GM13976 (cell line): ENCODE measurements at places on chromosomes 3 and 15.
A peak's percentile ranks its signal among the peaks of the same experiment; 100 is the strongest.

GRCh38 chr3:138400651-138401070 lies 33.8 kb upstream of the ESYT3 start:
- no peak for DNase-seq

DNA sequence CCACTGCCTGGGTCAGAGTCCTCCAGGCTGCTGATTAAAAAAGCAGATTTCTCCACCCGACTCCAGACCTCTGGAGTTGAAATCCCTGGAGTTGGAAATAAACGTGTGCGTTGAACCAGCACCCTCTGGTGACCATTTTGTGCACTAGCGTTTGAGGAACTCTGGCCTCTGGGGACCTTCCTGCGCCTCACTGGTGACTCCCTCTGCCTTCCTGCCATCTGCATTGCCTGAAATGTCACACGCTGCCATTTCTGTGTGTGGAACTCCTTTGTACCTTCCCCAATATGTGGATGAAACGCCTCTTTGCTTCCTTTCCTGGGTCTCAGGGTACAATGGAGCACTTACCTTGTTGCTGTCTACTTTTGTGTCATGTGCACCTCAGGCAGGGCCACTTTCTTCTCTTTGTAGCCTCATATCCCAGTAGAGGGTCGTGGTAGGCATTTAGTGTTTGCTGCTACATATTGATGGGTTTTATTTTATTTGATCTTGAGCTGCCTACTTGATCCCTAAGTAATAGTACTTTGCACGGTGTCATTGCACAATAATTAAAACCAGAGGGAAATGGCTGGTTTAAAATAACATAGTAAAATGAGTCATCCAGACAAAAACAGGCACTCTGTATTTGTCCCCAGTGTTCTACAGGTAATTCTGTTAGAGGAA lies 56.8 kb downstream of the GPR171 start:
- peak; percentile 54 for DNase-seq

GRCh38 chr3:178325330-178325729 lies 210.9 kb upstream of the KCNMB2 start:
- no peak for DNase-seq

DNA sequence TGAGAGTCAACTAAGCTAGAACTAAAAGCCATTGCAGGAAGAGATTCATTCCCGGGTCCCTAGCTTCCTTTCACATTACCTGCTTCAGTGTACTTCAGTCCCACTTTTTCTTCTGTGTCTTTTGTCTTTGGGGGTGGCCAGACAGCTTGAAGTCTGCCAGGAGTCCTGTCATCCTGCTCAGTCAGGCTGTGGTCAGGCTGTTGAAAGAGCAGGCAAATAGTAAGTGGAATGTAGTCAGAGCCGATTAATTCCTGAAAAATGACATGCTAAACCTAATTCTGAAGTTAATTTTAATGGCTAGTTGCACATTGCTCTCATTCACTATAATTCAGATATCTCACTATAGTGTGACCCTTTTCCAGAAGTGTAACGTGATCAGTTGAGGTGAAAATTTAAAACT lies 129.6 kb downstream of the FMN1 start:
- no peak for DNase-seq

GRCh38 chr15:57356636-57357035 lies 19.7 kb upstream of the CGNL1 start:
- DNase-seq = no peak

DNA sequence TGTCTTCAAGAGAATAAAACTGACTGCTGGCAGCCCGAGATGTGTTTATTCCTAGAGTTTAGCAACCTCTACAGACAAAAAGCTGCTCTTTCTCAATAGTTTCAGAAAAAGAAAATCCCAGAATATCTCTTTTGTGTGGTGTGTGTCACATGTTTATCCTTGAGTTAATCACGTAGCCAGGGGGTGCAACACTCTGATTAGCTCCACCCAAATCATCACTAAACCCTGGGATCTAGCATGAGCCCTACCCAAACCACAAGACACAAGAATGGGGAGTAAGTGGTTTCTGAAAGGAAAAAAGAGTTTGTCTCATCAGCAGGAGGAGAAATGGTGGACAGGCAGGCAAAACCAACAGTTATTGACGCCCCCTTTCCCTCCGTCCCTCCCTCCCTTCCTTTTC lies 78.5 kb upstream of the AGBL1 start:
- no peak for DNase-seq

DNA sequence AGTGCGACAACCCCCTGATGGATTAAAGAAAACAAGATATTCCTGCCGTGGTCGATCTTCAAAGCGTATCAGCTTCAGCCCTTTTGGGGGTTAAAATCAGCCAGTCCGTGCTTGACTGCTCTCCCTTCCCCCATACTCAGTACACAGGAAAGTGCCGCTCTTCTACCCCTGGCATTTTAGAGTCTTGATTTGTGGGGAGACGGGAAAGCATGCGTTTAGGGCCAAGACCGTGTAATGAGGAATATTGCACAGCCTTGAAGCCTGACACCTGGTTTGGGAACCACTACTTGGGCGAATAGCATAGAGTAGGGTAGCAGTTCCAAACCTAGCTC lies 540 bp upstream of the EDC3 start:
- DNase-seq = no peak

- no peak for DNase-seq
Measured at GRCh38 chr15:67018441-67018840, 47.0 kb upstream of the SMAD3 start.

GRCh38 chr3:73453666-73454065 lies 171.1 kb downstream of the PDZRN3 start:
- DNase-seq = no peak

GRCh38 chr15:66721501-66721937 lies 19.5 kb downstream of the SMAD6 start:
- DNase-seq = no peak

- DNase-seq = no peak
Measured at GRCh38 chr15:40870716-40871115, 3.3 kb downstream of the RHOV start.

GRCh38 chr15:101063212-101063611 lies 144.1 kb downstream of the LRRK1 start:
- DNase-seq = no peak

DNA sequence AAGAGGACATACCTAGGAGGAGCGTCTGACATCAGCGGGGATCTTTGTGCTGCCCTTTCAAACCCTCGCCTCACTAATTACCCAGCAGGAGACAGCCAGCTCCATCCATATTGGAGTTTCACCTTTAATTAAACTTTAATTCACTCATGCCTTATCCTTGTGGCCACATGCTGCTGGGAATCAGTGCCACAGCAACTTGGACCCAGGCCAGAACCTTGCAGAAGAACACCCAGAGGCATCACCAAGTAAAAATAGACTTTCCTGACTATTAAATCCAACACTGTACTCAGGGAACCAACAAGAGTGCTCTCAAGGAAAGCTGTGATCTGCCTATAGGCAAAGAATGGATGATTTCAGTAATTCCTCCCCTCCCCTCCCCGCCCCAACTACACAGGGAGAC lies 23.9 kb downstream of the EIF1B start:
- DNase-seq = no peak

DNA sequence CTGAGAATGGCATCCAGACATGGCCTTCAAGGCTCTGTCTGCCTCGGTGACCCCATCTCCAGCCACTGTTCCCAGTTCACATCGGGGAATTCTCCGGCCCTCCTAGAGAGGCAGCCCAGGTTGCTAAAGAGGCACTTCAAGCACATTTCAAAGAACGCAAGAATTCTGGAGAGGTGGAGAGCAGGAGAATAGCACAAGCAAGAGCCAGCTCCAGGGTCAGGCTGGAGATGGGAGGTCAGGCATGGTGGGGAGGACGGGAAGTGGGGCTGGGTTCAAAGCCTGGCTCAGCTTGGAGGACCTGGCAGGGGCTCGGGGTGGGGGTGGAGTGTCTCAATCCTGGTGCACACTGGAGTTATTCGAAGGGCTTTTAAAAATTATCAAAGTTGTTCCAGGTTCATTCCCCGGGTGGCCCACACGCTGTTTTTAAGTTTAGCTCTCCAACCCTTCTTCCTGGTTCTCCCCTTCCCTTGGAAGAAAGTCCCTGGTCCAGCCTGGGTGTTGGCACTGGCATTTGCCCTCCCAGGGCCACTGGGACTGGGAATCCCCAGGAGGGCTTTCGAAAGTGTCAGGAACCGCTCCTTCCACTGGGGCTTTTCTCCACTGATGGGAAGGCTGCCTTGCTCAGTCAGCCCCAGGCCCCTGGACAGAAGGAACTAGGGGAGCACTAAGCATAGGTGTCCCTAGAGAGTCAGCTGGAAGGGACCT lies 35.8 kb downstream of the ZNF710 start:
- DNase-seq = no peak

GRCh38 chr15:94743668-94744067 lies 512.3 kb downstream of the MCTP2 start:
- DNase-seq = no peak

DNA sequence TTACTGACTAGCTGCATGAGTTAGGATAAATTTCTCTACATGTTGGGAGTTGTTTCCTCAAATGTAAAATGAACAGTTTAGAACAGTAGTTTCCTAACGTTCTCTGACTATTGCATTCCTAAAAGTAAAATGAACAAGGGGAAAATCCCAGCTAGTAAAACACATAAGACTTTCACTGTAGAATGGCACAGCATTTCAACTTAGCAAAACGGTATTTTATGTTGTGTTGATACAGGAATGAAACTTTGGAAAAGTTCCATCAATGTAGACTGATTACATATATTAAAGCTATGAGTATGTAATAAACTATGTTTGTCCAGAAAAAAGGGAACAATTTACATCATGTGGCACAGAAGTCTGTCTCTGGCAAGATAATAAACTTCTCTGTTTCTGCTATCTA lies 297.4 kb upstream of the EPHA3 start:
- no peak for DNase-seq

DNA sequence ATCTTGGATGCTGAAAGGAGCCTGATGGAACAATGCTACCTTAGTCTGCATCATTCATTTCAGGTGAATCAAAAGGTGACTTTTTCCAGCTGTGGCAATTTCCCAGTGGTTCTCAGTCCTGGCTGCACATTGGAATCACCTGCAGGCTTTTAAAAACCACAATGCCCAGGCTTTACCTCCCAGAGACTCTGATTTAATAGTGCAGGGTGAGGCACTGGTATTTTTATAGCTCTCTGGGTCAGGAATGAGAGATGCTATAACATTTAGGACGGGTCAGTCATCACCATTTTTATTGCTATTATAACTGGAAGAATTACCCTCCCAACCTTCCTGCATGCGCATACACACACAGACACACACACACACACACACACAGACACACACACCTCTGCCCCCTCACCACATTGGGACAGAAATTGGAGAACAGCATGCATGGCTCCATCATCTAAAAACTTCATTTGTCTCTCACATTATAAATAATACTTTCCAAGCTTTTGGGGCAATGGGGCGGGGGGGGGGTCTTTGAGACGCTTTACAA lies 41.1 kb downstream of the LARP6 start:
- DNase-seq = no peak

- peak; percentile 76 for DNase-seq
Measured at GRCh38 chr3:66195347-66195783, 25.4 kb upstream of the SLC25A26 start.

DNA sequence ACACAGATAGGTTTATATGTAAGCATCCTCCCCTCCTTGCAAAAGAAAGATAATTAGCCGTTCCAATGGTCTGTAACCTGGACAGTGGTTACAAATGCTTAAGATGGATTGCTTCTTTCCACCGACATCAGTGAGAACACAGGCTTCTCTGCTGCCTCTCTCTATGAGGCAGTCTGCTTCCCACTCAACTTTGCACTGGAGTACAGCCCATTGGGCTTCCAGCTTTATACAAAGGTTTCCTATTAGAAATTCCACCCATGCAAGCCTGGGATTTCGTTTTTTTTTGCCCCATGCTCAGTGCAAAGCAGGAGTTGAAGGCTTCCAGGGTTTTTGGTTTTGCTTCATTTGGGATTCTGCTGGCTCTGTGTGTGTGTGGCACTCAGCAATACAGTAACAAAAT lies 47.3 kb upstream of the C3orf22 start:
- DNase-seq = no peak

GRCh38 chr3:114052216-114052615 lies 4.1 kb downstream of the CCDC191 start:
- no peak for DNase-seq

GRCh38 chr15:34889476-34889875 lies 80.1 kb downstream of the AQR start:
- DNase-seq = no peak

GRCh38 chr3:186790261-186790981 lies 7.0 kb downstream of the EIF4A2 start:
- DNase-seq = no peak
